GM12892 (cell line): ENCODE measurements at places on chromosomes 5 and 9.

GRCh38 chr5:2190549-2190948 is 307.8 kb upstream of the IRX4 start:
- no peak for DNase-seq

DNA sequence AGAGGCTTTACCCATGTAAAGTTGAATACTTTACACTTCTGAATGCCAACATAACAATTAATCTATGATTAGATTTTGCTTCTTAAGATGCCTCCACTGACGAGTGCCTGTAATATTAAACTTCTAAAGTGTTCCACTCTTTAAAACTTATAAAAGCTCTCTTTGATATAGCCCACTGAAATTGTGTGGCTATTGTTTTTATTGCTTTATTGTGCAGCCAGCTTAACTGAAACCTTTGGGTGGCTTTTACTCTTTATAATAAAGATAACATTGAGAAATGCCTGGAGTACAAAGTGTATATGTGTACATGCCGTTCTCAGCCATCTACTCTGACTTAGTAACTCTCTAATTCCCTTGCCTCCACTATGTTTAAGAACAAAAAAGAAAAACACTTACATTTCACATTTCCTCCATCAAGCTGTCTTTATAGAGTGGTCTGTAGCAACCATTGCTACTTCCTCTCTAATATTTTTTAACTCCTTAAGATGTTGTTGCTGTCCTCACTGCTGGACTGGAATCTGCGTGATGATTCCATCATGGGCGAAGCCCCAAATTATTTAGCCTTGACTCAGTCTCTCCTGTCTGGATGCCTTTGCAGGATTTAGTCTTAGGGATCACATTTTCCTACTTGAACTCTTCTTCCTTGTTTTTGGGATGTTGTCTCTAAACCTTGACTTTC is 9.1 kb downstream of the PIK3R1 start:
- DNase-seq: no peak

DNA sequence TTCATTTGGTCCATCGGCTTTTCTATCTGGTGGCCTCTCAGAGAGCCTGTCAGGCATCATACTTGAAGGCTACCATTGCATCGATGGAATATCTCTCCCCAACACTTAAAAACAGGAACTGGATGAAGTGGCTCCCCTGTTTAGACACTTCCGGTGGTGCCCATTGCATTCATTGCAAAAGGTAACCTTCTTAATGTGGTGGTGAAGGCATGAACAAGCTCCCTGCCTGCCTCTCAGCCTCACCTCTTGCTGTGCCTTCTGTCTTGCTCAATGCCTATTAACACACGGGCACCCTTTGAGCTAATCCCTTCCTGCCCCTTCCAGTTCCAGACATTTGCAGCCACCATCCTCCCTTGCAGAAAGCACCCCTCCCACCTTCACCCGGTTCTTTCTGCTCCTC is 233.1 kb upstream of the MSX2 start:
- DNase-seq: no peak

GRCh38 chr9:112384690-112385089 is 4.8 kb downstream of the HSDL2 start:
- no peak for DNase-seq

- DNase-seq: no peak
Measured at GRCh38 chr5:112685386-112685785, 52.3 kb upstream of the APC start.

GRCh38 chr5:74595143-74595925 is 45.2 kb downstream of the ENC1 start:
- no peak for DNase-seq

DNA sequence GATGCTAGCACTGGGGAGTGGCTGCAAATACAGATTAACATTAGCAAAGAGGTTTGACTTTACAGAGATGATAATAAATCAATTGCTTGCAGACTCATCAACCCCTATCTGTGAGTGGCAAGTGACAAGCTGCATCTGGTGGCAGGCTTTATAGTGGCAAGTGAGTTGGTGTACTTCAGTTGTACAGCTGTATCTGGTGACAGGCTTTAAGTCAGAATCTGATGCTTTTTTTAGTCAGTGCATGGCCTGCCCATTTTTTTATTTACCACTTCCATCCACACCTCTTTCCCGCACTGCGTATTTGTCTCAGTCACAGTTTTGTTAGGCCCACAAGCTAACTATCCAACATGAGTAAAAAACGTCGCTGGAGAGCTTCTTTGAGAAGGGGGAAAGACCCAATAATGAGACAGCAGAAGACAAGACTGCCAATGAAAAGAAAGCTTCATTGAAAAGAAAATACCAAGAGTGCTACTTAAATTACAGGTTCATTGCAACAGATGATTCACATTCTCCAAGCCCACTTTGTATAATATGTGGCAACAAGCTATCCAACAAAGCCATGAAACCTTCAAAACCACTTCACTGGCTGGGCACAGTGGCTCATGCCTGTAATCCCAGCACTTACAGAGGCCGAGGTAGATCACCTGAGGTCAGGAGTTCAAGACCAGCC is 23.1 kb downstream of the ANP32B start:
- no peak for DNase-seq

DNA sequence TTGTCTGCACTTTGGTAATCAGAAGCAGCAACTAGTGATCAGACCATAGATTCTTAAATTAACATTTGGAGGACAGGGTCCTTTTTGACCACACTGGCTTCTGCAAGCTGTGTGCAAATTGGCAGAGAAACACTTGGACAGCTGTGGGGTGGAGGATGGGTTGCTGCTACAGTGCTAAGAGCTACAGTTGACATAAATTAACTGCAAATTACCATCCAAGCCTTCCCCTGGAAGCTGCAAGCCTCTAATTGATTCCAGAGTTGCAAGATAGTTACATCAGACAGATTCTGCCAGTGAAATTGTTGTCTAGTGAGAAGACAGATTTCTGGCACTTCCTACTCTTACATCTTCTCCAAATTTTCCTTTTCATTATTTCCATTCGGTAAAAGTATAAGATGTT is 517.7 kb downstream of the DIRAS2 start:
- no peak for DNase-seq

DNA sequence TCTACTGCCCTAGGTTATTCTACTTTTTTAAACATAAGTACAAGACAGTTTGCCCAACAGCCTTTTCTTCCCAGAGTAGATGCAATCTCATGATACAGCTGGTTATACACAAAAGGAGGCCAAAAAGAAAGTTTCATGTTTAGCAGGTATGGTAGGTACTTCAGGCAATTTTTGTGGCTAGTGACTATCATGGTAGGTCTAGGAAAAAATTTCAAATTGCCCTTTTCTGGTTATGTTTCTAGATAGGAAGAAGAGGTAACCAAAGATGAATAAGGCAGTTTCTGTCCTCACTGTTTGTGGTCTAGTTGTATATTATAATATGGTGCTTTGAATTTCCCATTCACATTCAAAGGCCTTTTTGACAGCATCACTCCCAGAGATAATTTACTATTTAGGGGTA is 19.7 kb downstream of the MEGF9 start:
- DNase-seq: no peak

GRCh38 chr9:77808751-77809081 is 160.6 kb upstream of the GNA14 start:
- DNase-seq: no peak

DNA sequence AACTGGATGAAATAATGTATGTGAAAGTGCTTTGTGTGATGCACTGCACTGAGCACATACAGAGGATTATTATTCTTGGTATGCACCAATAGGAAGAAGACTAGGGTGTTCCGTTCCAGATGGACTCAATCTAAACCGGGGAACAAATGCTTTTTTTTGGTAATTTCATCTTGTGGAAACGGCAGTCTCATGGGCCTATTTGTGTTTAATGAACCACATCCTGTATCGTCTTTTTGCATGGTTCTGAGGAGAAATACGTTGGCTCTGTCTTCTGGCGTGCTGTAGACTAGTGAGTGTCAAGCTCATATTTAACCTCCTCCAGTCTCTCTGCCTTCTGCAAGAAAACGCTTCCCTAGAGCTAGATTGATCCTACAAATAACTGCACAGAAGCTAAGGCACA is 30.0 kb downstream of the TRIM32 start:
- no peak for DNase-seq

DNA sequence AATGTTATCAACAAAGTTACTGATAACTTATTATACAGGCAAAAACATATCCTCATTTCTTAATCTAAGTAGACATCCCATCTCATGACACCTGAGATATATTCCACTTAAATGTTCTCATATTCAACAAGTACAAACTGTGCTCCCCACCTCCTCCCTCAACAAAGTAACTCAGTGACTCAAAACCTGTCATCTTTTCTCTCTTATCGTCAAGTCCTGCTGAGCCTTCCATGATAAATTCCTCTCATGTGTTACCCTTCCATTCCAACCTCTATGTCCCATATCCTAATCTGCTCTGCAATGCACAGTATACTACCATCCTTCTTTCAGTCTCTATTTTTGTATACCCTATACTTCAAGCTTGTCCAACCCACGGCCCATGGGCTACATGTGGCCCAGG is 13.6 kb downstream of the RNF145 start:
- no peak for DNase-seq

- no peak for DNase-seq
Measured at GRCh38 chr5:91469517-91470165, 86.5 kb upstream of the ARRDC3 start.

GRCh38 chr5:135304352-135305221 is 94.4 kb downstream of the MACROH2A1 start:
- DNase-seq: no peak

DNA sequence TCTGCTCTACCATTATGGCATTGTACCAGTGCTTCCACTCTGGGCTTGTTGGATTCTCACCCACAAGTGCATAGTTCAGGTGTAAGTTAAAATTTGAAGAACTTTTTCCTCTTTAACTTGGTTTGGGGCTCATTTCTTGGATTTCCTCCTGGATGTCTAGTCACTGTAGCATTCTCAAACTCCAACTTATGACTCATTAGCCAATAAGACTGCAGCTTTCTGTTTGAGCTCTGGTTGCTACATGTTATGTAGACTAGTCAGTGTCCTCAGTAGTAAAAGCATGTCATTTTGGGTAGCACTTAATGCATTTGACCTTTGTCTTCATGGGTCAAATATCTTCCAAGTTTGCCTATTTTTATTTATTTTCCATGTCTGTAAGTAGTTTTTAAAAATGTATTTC is 790.8 kb downstream of the BRINP1 start:
- no peak for DNase-seq

DNA sequence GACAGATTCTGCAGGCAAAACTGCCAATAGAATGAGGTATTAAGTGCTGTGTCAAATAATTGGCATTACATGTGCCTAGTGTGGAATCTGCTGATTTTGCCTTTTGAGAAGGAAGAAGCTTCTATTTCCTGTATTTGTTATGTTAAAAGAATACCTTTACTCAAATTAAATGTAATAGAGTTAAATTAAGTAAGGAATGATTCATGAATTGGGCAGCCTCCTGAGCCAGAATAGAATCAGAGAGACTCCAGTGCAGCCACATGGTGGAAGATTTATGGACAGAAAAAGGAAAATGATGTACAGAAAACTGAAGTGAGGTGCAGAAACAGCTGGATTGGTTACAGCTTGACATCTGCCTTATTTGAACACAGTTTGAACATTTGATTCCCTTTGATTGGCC is 464.4 kb upstream of the SEMA6A start:
- no peak for DNase-seq

GRCh38 chr5:122943050-122943698 is 93.4 kb downstream of the PPIC start:
- no peak for DNase-seq

- DNase-seq: no peak
Measured at GRCh38 chr5:153974131-153974812, 64.4 kb downstream of the FAM114A2 start.

DNA sequence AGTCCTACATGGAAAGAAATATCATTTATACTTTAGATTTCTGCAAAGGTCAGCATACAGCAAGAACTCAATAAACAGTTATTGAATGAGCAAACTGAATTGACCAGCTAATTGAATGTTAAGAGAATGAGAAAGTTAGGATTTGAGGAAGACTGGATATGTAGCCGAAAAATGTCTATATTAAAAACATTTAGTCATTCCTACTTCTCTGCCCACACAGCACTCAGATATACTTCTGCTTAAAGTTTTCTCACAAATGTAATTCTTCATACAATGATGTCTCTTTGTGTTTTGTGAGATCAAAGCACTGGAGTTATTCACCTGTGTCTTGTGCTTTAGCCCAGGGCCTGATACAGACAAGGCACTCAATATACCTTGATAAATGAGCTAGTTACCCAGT is 188.6 kb downstream of the PARP8 start:
- no peak for DNase-seq

- DNase-seq: no peak
Measured at GRCh38 chr5:179187229-179187678, 127.1 kb downstream of the ZNF354C start.

DNA sequence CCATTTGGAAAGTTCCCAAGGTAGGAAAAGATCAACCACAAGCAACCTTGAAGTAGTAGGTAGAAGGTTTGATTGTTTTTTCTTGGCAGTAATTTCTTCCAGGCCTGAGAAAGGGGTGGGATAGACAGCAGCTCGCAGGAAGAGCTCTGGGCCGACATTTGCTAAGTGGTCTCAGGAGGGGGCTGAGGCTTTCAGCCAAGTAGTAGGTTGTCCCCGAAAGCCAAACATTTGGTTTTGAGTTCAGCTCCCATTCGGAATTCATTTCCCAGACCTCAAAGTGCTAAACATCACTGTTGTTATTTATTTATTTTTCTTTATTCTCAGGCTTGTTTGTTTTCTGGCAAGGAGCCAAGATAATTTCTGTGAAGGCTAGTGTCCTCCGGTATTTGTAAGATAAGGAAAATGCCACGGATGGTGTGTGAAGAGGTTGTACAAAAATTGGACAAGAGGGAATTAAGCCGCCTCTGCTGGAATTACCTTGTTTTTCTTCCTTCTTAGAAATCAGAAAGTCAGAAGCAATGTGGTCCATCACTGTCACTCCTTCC is 112.1 kb downstream of the KIF4B start:
- DNase-seq: no peak

DNA sequence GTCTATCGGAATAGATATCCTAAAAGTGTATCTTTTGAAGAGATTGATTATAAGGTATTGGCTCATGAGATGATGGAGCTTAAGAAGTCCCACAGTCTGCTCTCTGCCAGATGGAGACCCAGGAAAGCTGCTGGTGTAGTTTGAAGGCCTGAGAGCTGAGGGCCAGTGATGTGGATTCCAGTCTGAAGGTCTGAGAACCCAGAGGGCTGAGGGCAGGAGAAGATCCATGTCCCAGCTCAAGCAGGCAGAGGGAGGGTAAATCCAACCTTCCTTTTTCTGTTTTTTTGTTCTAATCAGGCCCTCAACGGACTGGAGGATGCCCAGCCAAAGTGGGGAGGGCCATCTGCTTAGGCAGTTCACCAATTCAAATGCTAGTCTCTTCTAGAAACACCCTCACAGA is 11.0 kb upstream of the ABL1 start:
- DNase-seq: no peak

GRCh38 chr5:116671211-116671736 is 96.7 kb upstream of the SEMA6A start:
- peak; percentile 22 for DNase-seq

GRCh38 chr9:115591584-115591984 is 473.6 kb upstream of the TNC start:
- no peak for DNase-seq

DNA sequence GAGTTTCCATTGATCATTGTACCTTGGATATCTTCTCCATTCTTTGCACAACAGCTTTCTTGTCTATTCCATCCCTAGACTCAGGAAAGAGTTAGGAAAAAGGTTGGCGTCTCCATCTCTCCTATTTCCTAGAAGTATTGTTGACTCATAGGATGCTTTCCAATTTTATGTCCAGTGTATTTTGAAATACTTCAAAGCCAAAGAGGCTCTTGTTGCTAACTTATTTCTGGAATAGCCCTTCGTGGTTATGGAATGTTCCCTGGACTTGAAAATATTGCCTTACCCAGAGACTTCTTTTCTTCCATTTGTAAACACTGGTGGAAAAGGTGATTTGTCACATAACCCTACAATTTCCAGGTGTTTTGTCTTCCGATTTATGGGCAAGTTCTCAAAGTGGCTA is 402.3 kb upstream of the ZNF608 start:
- DNase-seq: no peak
